Urinary bladder (tissue), 4 donors: ENCODE measurements at places on chromosomes 6 and 20. TPM values are rescaled to one million over a fixed set of nuclear protein-coding genes. Genes with fewer than 3 reads are reported as not detected.

Gene WFDC12
- total RNA-seq, result not detected

Gene CLPSL2
- total RNA-seq, result not detected

DNA sequence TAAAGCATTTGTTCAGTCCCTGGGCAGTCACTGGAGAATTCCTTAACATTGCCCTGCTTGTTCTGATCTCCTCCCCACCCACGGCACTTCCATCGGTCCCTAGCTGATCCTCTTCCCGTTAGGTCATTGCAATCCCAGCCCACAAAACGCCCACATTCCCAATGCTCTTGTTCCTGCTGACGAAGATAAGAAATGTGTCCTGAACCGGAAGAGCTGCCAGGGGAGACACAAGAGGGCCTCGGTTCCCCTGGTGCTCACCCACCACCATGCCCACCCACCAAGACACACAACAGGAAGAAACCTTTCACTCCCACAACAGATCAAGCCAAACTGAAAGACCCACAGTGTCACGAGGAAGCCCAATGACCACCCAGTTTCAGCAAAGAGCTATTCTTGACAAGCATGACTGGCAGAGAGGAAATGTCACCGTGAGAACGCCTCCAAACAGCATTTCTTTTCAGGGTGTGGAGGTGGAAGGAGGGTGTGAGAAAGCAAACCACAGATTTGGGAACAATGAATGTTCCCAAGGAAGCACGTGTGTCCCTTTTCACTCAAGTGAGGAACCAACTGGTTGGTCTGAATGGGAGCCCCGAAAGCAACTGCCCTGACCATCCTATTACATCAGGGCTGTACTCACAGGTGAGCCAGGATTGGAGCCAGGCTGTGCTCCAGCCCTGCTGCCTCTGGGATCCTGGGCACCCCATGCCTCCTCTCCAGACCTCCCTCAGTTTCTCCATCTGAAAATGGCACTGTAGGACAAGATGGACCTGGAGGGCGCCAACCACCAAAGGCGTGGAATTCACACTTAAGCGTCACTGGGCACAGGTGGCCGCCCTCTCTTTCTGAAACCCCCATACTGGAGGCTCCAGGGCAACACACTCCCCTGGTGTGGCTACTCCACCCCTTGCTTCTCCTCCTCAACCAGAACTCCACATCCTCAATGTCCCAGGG lies 97.5 kb downstream of the ZMYND8 start:
- DNase-seq, result no peak

GRCh38 chr6:36023996-36024795 lies at the start of gene SLC26A8:
Gene SLC26A8 (minus strand): TSS chr6:36024641. CDS start chr6:36019707, 4,934 bp downstream.
- DNase-seq, result no peak

Gene FOXA2
- total RNA-seq, result not detected

Gene TSPO2
- total RNA-seq, result not detected

DNA sequence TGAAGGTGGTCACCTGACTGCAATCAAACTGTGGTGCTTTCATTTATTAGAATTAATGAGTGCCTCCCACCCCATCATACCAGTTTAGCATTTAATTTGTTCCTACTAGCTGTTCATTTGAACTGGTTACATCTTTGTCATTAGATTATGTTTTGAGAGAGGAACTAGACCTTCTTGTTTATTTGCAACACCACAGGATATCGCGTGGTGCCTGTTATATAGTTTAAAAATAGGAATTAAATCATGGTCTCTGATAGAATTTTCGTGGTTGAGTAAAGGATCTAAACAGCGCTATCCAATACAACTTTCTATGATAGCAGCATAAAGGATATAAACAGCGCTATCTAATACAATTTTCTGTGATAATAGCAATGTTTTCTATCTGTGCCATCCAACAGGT lies 2.8 kb downstream of the RPRD1B start:
- DNase-seq, result no peak

Gene TAP1
- 16.7 TPM for total RNA-seq

- DNase-seq, result peak; percentile 26
Measured at GRCh38 chr6:113903666-113904330, 46.7 kb downstream of the MARCKS start.

- DNase-seq, result no peak
Measured at GRCh38 chr6:123745895-123746294, 57.8 kb upstream of the NKAIN2 start.

DNA sequence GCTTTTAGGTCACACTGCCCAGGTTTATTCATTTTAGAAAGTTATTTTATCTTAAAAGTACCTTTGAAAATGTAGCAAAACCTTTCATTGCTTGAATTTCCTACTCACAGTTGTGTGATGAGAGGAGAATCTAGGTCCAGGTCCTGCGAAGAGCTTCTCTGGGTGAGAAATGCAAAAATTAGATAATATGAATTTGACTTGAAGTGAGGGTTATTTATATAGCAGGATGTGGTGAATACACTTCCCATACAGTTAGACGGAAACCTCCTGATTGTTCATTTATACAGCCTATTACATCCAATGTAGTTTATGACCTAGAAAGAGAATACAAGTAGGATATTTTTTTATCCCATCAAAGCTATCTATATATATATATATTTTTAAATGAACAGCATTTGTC lies 30.5 kb downstream of the CDKAL1 start:
- no peak for DNase-seq

- no peak for DNase-seq
Measured at GRCh38 chr6:152261179-152261578, 376.0 kb downstream of the SYNE1 start.

DNA sequence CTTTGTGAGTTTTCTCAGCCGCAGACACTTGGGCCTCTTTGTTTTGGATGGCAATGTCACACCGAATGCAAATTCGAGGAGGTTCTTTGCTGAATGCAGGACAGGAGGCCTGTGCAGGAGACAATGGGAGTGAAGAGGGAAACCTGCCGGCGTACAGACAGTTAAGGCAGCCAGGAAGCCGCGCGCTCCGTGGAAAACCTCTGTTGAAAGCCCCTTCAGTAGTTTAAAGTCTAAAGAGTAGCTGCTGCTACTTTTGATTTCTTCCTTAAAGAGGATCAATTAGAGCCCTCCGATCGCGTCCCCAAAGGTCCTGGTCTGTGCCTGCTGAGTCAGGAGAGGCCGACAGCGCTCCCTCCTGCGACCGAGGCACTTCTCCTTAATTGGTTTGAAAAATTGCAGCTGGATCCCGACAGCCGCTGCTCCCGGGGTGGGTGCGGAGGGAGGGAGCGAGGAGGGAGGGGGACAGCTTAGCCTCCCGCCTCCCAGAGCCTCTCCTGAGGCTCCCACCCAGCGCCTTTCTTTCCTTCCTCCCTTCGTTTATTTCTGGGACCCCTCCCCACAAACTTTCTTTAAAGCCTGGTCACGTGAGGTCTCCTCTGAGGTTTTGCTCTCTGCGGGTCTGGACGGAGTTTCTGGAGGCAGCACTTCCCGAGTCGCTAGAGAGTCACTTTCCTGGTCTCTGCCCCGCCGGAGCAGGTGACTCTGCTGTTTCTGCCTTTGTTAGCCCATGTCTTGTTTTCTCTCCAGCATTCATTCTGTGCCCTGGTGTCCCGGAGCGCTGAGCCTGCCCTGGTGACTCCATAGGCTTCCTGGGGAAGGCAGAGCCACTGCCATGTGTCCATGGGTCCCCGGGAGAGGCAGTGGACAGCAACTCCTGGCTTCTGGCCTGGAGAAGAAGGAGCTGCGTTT lies 22.3 kb upstream of the RPP40 start:
- peak; percentile 71 for DNase-seq

Gene POM121L2
- not detected for total RNA-seq

Gene ZDHHC14
- 10.2 TPM for total RNA-seq

DNA sequence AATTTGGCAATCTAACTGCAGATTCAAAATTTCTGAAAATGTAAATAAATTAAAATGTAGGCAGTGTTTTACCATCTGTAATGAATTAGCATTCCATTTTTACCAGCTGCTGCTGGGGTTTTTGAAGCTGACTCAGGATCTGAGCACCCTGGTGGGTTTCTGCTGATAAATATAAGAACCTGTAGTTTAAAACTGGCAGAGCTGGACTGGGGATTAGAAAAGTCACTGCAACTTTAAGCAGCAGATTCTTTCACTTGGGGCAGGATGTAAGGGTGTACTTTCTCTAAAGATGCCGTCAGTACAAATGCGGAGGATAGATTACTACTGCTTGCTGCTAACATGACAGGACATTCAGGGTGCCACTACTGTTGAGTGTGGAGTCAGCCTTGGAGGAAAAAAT lies 341.8 kb downstream of the CDKAL1 start:
- DNase-seq, result no peak

GRCh38 chr6:118558464-118559217 lies 10.5 kb downstream of the PLN start:
- no peak for DNase-seq

- no peak for DNase-seq
Measured at GRCh38 chr6:155939253-155939652, 483.6 kb upstream of the NOX3 start.

Gene PKIB
- 5.1 TPM for total RNA-seq

Gene FAM184A
- total RNA-seq, result 12.1 TPM

- DNase-seq, result no peak
Measured at GRCh38 chr6:22471746-22472145, 97.6 kb upstream of the HDGFL1 start.

DNA sequence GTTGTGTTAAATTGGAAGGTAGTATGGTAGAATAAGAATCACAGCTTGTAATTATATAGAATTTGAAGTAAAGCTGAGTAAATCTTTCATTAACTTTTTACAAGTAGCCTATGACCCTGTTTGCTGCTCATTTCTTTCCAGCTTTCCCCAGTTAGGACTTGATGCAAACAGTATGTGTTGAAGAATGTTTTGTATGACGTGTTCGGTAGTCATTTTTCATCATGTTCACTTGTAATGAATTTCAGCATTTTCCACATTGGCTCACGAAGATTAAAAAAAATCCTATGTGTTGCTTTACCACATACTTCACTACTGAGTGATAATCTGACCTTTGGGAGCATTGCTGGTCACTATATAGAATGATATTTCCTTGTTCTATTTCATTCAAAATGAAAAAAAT lies 162.4 kb downstream of the CDKAL1 start:
- no peak for DNase-seq

DNA sequence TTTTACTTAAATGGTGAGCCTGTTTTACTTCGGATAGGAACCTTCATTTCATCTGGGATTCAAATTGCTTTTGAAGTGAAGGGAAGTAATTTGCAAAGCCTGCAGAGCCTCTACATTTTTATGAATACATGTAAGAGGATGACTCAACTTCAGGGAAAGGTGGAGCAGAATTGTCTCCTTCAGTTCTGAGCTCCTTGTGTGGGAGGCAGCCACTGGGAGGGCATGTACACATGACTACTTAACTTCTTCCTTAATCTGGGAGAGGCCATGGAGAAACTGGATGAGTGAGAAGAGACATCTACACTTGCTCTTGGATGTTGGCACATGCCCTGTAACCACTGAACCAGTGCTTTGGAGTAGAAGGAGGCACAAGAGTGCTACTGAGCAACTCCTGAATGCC lies 145.1 kb upstream of the NRSN1 start:
- no peak for DNase-seq

DNA sequence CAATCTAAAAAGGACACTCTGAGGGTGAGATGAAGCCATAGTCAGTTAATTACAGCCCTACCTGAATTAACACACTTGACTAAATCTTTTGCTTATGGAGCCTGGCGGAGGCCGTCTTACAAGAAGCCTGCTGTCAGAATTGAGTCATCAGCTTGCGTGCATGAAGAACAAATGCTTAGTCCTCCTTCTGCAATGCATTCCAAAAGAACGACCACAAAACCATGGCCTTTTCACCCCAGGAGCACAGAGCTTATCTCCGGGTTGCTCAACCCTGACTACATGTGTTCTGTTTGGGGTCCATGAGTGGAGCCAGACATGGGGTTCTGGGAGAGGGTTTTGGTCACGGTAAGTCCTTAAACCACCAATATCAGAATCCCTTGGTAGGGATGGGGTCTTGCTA lies 318.1 kb downstream of the CLIC5 start:
- no peak for DNase-seq

Gene CTCFL
- not detected for total RNA-seq

DNA sequence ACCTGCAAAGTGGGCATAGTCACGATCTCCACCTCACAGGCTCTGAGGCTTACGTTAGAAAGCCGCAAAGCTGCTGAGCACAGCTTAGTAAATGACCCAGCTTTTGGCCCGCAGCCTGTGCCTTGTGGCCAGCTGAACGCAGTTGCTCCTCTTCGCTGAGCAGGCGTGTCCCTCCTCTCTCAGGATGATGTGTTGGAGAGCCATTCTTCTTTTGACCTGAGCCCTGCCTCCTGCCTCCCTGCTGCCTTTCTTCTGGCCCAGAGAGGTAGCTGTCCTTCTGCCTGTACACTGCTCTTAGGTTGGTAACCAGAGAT lies 47.6 kb upstream of the MYL9 start:
- no peak for DNase-seq

DNA sequence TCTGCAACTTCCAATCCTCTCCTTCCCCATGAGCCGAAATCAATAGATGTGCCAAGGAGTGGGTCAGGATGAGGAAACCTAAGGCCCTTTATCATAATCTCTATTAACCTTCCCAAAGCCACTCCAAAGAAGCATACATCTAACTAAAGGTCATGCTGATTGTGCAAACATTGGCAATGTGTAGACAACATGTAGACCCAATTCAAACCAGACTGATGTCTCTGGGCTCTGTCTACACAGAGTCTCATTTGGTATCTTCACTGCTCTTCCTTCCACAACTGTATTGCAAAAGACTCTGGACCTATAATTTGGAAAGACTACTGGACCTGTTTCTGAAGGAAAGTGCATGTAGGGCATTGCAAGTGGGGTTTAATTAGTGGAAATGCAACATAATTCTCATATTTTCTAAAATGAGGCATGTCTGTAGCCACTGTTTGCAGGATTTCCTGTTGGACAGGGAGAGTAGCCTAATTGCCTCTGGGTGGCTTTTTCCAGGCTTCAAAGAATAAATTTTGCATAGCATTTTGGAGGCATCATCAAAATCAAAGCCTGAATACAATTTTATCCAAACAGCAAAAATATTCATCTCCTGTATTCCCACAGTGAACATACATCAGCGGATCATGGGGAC lies 35.0 kb upstream of the MLIP start:
- no peak for DNase-seq

Gene DEFB115
- not detected for total RNA-seq

DNA sequence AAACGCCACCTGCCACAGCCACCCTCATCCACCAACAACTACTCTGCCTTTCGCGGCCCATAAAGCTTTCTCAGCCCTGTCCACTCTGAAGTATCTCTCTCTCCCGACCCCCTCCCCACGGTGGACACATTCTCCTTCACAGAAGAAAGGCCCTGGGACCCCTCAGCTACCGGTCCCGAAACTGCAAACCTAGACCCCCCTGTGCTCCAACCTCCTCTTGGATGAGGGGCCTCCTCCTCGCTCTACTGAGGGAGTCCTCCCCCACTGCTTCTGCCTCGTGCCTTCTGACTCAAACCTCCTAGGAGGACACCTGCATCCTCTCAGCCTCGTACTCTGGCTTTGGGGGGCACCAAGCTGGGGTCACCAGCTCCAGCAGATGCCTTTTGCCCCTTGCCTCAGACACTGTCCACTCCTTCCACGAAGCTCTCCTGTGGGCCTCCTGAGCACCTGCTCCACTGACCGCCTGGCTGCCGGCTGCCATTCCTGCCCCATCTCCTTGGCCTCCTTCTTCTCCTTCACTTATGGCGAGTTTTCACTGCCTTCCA lies 24.9 kb downstream of the RNASET2 start:
- DNase-seq, result no peak
